ENCODE measurements at places on chromosomes 1 and 21. TPM values are rescaled to one million over a fixed set of nuclear protein-coding genes. Genes with fewer than 3 reads are reported as not detected.

The LCE3E gene
- total RNA-seq: not detected

The INAVA gene
- 0.34 TPM for total RNA-seq

The LTN1 gene
- total RNA-seq: 32.6 TPM

The HORMAD1 gene
- total RNA-seq: 2.1 TPM

- no peak for DNase-seq
Observed at GRCh38 chr1:221994274-221994698, 252.4 kb upstream of the DUSP10 start.

DNA sequence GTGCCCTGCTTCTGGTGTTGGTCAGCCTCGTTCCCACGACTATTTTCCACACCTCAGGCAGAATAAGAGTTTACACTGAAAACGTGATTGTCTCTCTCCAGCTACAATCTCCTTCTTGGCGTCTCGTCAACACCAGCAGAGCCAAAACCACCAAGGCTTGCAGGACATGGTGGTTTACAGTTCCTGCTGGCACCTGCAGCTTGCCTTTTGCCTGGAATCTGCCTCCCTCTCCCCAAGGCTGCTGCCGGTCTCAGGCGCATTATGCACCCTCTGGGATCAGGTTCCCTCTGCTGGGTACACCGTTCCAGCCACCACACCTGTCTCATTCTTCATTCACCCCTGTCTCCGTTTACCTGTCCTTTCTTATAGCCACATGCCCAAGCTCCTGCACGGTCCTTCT lies 315.9 kb downstream of the DSCAM start:
- no peak for DNase-seq

DNA sequence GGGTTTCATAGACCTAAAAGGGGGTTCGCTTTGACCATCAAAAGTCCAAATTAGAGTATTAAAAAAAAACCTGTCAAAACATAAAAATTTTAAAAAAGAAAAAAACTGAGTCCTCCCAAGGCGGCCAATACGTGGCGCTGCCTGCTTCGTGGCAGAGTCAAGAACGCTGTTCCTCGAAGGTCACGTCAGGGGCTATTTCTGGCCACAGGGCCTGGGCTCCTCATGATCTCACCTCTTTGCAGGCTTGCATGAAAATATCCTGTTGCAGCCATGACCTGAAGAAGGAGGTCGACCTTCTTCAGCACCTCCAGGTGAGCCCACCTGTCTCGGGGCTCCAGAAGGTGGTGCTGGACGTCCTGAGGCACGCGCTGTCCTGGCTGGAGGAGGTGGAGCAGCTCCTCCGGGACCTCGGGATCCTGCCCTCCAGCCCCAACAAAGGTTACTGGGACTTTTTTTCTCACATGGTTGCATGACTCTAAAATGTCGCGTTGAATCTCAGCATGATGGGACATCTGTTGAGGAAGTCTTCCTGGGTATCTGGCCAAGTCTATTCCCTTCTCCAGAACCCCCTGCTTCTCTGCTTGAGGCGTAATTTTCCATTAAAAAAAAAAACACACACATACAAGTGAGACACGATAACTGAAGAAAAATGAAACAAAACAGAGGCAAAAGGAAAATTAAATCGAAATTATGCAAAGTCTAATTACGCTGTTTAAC lies 80.4 kb upstream of the EFHD2 start:
- no peak for DNase-seq

GRCh38 chr21:29121759-29122158 lies 8.7 kb upstream of the MAP3K7CL start:
- DNase-seq: peak; percentile 70

DNA sequence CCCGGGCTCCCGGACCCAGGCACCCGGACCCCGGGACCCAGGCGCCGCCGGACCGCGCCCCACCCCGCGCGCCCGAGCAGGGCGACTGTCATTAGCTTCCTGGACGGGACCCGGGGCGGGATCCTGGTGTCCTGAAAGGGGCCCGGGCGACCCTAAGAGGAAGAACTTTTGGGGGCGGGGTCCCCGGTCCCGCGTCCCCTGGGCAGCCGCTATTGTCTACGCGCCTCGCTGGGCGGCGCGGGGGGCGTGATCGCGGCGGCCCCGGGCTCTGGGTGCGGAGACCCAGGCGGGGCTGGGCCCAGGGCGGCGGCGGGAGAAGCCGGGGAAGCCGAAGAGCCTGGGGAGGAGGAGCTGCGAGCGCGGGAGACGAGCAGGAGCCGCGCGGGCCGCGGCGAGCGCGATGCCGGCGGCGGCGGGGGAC lies 465 bp downstream of the HUNK start:
- no peak for DNase-seq

DNA sequence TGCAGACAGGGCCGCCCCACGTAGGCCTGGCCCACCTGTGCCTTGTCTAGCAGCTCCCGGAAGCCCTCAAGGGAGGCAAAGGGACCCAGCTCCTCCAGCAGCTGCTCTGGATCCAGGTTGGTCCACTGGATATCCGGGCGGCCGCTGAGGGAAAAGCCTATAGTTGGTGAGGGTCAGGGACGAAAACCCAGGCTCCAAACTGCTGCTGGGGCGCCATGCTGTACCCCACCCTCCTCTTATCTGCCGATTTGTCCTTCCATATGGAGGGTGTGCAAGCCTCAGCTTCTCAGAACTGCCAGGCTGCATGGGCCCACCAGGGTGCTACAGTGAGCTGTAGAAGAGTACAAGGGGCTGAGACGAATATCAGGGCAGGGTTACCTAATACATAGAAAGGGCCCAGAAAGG lies 12.2 kb downstream of the PTCH2 start:
- DNase-seq: no peak
